ENCODE measurements at places on chromosomes 5 and 9. TPM values are rescaled to one million over a fixed set of nuclear protein-coding genes. Genes with fewer than 3 reads are reported as not detected.

LCN2 gene
- total RNA-seq, result not detected

PCDH12 gene
- under 0.01 TPM for total RNA-seq

SPINK1 gene
- total RNA-seq, result not detected

C5orf22 gene
- total RNA-seq, result 12.8 TPM

ARHGEF28 gene
- 9.2 TPM for total RNA-seq

OGN gene
- total RNA-seq, result 0.17 TPM

GPRIN1 gene
- total RNA-seq, result 9.2 TPM

BTNL8 gene
- total RNA-seq, result not detected

FBLL1 gene
- total RNA-seq, result 0.34 TPM

GPR150 gene
- total RNA-seq, result 0.59 TPM

SHC3 gene
- total RNA-seq, result 3.9 TPM

PDE6A gene
- not detected for total RNA-seq

SPRY4 gene
- 8.9 TPM for total RNA-seq

LARP1 gene
- 67.8 TPM for total RNA-seq

PDE8B gene
- 0.15 TPM for total RNA-seq

RNF44 gene
- total RNA-seq, result 4.6 TPM

CNTNAP3B gene
- 5.8 TPM for total RNA-seq

DBH gene
- not detected for total RNA-seq

BTNL3 gene
- total RNA-seq, result not detected

CCDC180 gene
- 0.30 TPM for total RNA-seq

TAF7 gene
- 31.8 TPM for total RNA-seq

NINJ1 gene
- total RNA-seq, result 52.2 TPM

KCNV2 gene
- total RNA-seq, result not detected

MEGF10 gene
- not detected for total RNA-seq

NLN gene
- 25.1 TPM for total RNA-seq

AMBP gene
- not detected for total RNA-seq

SGCD gene
- 1.3 TPM for total RNA-seq

SLIT3 gene
- 0.34 TPM for total RNA-seq

NIPBL gene
- total RNA-seq, result 6.9 TPM

SPACA9 gene
- 3.3 TPM for total RNA-seq

SPOCK1 gene
- total RNA-seq, result 1.2 TPM

PHF24 gene
- 0.74 TPM for total RNA-seq

SLC28A3 gene
- total RNA-seq, result 0.17 TPM

LCN1 gene
- not detected for total RNA-seq

SLC46A2 gene
- total RNA-seq, result not detected

IFNA2 gene
- total RNA-seq, result not detected

C5orf63 gene
- 2.2 TPM for total RNA-seq

IL4 gene
- total RNA-seq, result not detected

GABRA1 gene
- not detected for total RNA-seq

FOXD1 gene
- 18.3 TPM for total RNA-seq

PPP3R2 gene
- total RNA-seq, result not detected

MAN2A1 gene
- 15.6 TPM for total RNA-seq

DNAJA1 gene
- 88.8 TPM for total RNA-seq

TNC gene
- total RNA-seq, result 39.7 TPM

PKD2L2 gene
- total RNA-seq, result not detected

Data from bronchus fibroblast of lung (primary cell).